ENCODE measurements at places on chromosomes 2 and 18. TPM values are rescaled to one million over a fixed set of nuclear protein-coding genes. Genes with fewer than 3 reads are reported as not detected.

KLHL14 gene
- 0.35 TPM for total RNA-seq

DNA sequence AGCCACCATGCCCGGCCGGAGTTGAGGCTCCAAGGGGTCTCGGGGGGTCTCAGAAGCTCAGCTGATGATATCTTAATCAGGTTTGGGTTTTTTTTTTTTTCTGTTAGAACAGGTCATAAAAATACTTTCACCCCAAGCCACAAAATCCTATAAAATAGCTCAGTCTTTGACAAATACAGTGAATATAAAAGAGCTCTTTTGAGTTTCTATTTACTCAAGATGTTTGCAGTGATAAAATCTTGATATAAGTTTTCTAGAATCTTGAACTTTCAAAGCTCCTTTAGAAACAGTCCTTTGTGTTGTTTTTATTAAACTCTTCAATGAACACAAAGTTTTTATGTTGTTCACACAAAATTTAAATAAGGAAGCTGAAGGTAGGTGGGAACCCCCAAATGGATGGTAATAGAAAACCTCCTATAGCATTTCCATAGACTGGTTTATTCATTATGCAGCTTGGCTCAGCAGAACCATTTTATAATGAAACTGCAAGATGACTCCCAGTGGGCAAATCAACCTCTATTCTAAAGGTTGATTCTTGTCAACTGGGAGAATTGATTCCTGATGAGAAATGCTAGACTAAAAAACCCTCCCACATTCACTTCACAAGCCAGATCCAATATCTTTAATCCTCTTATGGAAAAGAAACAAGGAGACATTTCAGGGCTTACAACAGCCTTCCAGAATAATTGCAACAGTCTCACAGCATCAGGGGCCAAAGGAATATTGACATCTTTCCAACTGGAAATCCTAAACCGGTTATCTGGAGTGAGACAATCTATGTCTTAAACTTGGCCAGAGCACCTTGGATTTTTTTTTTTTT is 13.6 kb upstream of the NARS1 start:
- no peak for DNase-seq

NOP58 gene
- 218 TPM for total RNA-seq

DNA sequence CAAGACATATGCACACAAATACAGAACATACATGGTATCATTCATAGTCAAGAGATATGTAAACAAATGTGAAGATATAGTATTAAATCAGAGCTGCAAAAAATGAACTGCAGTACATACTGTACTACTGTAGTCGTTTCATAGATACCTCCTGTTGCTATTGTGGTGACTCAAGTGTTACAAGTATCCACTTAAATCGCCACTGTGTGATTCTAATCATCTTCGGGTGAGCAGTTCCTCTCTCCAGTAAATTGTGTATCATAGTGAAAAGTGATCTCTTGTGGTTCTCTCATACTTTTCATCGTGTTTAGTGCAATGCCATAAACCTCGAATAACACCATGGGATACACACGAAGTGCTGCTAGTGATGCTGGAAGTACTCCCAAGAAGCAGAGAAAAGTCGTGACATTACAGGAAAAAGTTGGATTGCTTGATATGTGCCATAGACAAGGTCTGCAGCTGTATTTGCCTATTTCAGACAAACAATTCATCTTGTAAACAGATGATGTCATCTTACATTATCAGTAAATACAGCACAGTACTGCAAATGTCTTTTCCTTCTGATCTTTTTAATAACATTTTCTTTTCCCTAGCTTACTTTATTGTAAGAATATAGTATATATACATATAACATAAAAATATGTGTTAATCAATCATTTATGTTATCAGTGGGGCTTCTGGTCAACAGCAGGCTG is 222.2 kb downstream of the BCL11A start:
- no peak for DNase-seq

DNA sequence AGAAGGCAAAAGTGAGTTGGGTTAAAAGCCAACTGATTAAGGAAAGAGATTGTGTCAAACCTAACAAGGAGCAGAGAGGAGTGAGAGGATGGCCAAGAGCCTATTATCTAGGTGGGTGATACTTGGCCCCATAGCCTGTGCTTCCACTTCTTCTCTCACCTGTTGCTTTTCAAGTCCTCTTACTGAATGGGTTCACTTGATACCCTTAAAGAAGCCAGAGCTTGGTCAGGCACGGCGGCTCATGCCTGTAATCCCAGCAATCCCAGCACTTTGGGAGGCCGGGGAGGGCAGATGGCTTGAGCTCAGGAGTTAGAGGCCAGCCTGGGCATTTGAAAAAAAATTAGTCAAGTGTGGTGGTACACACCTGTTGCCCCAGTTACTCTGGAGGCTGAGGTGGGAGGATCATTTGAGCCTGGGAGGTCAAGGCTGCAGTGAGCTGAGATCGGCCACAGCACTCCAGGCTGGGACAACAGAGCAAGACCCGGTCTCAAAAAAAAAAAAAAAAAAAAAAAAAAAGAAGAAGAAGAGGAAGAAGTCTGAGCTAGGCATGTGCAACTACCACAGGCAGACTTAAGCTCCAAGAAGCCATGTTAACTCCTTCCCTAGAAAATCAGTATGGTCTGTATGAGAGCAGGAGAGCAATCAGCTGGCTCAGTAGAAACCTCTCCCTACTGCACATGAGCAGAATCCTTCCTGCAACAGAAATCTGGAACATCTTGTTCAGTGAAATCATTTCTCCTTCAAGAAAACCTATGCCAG is 28.4 kb upstream of the ME2 start:
- no peak for DNase-seq

DNA sequence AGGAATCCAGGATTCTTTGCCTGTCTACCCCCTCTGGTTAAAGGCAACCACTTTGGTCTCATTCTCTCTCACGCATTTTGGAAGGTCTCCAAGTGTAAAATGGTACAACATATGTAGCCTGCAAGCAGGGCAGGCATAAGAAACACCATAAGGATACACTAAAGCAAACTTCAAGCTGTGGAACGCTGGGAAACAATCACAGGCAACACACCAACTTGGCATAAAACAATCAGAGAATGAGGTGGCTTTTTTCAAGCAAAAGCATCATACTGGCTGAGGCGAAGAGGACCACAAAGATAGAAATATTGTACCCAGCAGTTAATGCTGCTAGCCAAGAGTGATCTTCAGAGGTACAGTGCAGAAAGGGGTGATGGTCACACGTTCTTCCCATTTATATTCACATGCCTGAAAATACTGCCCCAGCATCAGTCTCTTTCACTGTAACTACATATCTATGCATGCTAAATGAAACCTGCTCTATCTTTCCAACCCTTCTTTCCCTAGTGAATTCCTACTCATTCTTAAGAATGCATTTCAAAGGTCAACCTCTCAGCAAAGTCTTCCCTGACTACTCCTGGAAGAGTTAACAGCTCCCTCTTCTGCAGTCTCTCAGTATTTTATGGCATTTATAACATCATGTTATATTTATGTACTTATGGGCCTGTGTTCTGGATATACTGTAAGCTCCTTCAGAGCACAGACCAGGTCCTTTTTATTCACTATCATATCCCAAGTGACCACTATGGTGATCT is 71.9 kb upstream of the GALNT5 start:
- DNase-seq = no peak

EFR3B gene
- total RNA-seq = 0.09 TPM

DNA sequence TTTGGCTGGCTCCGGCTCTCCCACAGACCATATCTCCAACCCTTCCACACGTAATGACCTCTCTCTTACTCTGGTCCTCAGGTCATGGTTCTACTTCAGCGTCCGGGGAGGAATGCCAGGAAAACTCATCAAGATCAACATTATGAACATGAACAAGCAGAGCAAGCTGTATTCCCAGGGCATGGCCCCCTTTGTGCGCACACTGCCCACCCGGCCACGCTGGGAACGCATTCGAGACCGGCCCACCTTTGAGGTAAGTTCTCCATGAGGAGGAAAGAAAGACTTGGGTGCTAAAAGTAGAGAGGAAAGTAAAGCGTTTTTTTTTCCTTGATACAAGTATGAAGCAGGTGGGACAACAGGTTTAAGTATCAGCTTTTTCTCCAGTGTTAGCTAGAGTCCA is 1.9 kb downstream of the AGBL5 start:
- DNase-seq = no peak

DNA sequence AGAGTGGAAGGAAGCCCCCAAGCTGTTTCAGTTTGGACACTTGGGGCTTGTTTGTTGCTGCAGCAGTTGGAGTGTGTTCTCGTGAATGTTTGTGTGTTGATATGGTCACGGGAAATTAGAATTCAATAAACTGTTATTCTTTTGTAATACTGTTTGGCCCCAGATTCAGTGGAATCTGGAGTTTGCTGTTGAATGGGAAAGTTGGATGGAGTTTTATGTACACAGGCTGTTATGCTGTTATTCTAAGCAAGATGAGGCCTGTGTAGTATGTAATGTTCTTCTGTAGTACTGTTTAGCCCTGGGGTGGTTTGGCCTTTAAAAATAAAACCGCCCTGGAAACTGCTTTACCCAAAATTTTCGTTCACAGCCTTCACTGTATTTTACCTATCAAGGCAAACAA is 810.4 kb upstream of the HS6ST1 start:
- DNase-seq = no peak

IGFBP5 gene
- total RNA-seq = 6.6 TPM

DYNAP gene
- total RNA-seq = not detected

DSG1 gene
- not detected for total RNA-seq

- DNase-seq = no peak
Measured at GRCh38 chr2:99605036-99605435, 115.2 kb upstream of the REV1 start.

- no peak for DNase-seq
Measured at GRCh38 chr2:113910967-113911678, 21.2 kb downstream of the ACTR3 start.

NCKAP5 gene
- not detected for total RNA-seq

TCF23 gene
- total RNA-seq = not detected

DNA sequence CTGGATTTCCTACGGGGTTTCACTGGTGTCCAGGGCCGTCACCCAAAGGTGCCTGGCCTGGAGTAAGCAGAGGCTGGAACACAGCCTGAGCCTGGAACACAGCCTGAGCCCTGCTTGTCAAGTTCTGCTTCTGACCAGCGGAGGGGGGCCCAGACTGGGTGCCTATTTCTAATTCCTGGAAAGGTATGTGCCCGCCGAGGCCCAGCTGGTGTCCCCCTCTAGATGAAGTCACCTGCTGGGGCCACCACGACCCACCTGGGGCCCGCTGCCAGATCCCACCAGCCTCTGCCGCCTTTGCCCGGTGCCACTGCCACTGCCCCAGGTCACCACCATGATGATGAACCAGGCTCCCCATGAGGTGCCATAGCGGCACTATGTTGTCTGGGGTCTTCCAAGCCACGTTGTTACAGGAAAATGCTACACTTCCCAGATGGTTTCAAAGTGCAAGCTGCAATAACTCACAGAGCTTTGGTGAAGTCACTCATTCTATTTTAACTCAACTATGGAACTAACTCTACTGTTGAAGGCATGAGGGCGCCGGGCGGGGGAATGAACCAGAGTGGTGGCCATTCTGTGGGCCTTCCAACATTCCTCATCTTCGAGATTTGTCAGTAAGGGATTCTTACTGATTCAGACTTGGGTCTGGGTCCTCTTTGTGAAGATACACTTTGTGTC is 40.9 kb upstream of the LAPTM4A start:
- no peak for DNase-seq

DNA sequence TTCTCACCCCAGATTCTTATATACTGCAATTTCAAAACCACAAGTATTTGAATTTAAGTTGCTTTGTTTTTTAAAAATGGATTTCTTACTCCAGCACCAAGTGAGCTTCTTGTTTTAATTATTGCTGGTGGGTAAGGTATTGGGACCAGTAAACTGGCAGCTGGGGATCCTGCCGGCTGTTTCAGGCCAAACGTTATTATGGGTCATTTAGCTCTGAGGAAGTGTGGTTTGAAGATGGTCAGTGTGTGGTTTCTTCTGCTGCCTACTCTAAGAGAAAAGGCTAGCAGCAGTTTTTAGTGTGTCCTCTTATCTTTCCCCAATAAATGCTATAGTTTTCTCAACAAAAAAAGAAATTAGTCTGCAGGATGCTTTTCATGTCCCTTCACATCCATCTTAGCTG is 30.6 kb downstream of the CFAP221 start:
- no peak for DNase-seq

SLC14A1 gene
- total RNA-seq = 2.7 TPM

RBFA gene
- 22.9 TPM for total RNA-seq

- no peak for DNase-seq
Measured at GRCh38 chr2:42256505-42256904, 87.4 kb downstream of the EML4 start.

ITSN2 gene
- 104 TPM for total RNA-seq

GRCh38 chr2:105055613-105056012 is 17.7 kb downstream of the MRPS9 start:
- DNase-seq = no peak

GDF7 gene
- 0.10 TPM for total RNA-seq

DNA sequence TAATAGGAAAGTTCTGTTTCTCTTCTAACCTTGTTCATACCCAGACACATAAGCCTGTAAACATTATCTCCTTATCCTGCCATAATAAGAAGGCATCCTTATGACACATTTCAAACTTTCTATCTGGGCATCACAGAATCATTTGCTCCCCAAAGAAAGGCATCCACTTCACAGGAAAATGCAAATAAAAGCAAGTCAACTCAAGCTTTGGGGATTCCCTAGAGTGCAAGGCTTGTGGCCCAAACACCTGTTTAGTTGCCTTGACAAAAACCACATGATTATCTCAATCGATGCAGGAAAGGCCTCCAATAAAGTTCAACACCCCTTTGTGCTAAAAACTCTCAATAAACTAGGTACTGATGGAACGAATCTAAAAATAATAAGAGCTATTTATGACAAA is 195.7 kb upstream of the GALNT5 start:
- no peak for DNase-seq

GRCh38 chr18:72063001-72063400 is 481.1 kb downstream of the CBLN2 start:
- no peak for DNase-seq

GRCh38 chr2:88022669-88022921 is 6.2 kb upstream of the RNU2-63P start:
- DNase-seq = no peak

GRCh38 chr2:47867205-47867604 is 39.1 kb downstream of the FBXO11 start:
- no peak for DNase-seq

- DNase-seq = no peak
Measured at GRCh38 chr2:135555311-135555710, 24.0 kb downstream of the R3HDM1 start.

DLGAP1 gene
- total RNA-seq = 0.26 TPM
